ENCODE measurements at places on chromosomes 3 and 15. TPM values are rescaled to one million over a fixed set of nuclear protein-coding genes. Genes with fewer than 3 reads are reported as not detected.

DNA sequence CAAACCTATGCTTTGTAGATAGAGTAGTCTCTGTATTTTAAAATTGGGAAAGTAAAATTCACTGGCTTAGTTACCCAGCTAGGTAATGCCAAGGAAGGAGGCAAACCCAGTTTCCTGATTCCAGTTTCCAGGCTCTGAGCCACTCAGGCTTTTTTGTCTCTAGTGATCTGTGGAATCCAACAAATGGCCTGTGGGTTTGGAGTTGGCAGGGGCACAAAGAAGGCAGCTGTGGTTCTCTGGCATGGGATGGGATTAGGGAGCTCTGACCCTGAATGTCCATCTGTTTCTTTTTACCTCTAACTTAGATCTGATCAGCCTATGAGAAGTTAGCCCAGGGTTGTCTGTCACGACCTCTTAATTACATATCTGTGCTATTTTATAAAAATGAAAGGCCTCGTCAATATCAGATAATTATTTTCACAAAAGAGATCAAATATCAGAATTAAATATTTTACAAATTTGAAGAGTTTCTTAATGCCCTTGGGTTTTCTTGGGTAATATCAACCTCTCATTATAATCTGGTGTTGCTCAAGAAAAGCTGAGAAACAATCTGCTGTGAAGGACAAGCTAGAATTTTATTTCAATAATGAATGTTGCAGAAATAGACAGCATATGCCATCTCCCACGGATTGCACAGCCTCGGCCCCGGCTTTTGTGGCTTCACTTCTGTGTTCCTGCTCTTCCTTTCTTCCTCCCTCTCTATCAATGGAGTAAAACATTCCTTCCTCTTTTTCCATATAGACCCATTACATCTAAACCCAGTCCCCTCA is 63.7 kb upstream of the DAZL start:
- no peak for DNase-seq

DNA sequence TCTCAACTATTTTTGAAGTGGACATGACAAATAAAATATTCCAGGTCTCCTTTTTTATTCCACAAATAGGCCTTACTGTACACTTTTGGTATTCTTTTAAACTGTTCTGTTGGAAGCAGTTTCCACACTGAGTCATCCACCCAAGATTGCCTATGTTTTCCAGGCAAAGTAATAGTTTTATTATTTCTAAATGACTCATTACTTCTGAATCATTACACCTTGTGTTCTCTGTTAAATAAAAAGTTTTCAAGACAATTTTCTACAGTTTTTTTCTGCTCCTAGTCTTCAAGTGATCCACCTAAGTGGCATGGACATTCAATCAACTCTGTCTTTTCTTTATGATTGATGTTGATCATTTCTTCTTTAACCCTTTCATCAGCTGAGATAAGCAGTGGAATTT is 26.5 kb downstream of the PPP2R3A start:
- DNase-seq = no peak

DNA sequence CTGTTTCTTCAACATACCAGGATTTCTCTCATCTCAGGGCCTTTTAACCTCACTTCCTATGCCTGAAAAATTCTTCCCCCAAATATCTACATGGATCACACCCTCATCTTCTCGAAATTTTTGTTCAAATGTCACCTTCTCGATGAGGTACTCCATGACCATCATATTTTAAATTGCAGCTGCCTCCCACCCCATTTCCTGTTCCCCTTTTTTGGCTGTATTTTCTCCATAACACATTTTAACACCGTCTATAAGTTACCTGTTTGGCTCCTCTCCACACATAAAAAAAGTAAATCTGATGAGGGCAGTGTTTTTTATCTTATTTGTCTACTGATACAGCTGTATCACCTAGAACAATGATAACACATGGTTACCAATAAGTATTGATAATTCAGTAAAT is 20.7 kb upstream of the ZBED2 start:
- no peak for DNase-seq

GRCh38 chr3:85387913-85388505 is 429.2 kb downstream of the CADM2 start:
- no peak for DNase-seq

GRCh38 chr3:45841757-45842491 is at the start of gene LZTFL1:
Gene LZTFL1 (minus strand): TSS chr3:45842119. CDS start chr3:45841991, 128 bp downstream.
- peak; percentile 83 for DNase-seq

DNA sequence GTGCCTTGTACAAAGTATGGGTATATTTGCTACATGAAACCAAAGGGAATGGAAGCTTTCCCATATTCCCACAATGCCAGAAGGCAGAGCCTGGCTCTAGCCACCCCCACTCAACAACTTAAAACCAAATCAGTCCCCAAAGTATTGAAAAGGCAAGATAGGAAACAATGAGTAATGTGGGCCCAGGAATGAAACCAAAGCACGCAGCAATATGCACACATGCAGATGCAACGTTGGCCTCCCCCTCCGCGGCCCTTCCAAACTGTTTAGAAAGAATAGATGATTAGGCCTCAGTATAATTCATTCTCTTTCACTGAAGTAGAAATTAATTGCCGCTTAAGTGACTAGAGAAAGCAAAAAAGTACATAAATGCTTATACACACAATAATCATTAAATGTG is 59.1 kb downstream of the THRB start:
- DNase-seq = no peak

DNA sequence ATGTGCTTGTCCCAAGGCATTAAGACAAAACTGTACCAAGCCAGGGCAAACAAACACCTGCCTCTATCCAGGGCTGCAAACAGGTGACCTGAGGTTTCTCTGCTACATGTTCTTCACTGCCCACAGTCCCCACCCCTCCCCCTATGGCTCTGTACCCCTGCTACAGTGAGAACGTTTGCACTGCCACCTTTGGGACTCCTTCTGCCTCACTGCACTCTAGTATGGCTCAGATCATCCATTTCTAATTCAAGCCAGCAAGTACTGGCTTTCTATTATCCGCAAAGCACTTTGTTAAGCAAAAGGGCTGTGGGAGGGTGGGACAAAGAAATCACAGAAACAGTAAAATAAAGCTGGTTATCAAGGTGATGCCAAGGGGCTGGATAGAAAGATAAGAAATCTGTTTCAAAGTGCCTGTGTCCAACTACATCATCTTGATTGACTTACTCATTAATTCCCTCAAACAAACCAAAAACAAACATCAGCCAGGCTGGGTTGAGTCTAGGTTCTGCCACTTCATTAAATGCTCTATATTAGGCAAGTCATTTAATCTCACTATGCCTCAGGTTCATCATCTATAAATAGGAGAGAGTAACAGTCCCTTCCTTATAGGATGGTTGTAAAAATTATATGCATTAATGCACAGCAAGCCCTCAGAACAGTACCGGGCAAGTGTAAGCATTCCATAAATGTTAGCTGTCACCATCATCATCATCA is 95.3 kb downstream of the PDZRN3 start:
- DNase-seq = no peak

DNA sequence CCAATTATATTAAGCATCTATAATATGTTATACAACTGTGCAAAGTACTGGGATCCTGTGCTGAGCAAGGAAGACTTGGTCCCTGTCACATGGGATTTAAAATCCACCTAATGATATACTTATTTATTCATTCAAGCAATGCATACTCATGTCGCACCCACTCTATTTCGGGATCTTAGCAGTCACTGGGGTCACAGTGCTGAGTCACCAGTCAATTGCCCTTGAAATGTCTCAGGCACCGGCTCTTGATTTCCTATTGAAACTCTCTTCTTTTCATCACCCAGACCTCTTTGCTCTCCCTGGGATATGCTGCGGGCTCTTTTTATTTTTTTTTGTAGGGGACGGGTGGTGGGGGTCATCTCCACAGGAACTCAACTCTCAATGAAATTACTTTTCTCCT is 194.5 kb upstream of the GAP43 start:
- DNase-seq = no peak

DNA sequence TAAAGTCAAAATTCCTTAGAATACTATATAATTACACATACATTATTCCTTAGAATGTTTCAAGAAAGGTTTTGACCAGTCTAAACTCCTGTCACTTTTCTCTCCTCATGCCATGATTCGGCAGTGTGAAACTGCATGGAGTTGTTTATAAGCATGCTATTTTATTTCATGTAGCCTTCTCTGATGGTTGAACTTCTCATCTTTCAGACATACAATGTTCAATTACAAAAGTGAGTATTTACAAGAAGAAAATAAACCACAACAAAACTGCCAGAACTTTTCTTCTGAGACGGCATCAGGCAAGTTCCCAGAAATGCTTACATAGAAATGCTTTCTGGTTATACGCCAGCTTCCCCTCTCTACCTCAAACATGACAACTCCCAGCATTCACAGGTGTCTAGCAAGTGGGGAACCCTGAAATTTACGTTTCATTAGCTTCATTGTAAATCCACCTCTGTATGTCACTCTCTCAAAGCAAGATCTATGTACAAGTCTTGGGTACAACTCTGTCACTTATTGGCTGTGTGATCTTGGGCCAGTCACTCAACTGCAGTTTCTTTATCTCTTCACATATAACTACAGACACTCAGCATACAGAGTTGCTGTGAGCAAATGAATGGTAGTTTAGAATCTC is 42.7 kb downstream of the HDGFL3 start:
- no peak for DNase-seq

GRCh38 chr15:67880651-67881182 is 40.9 kb upstream of the RNU6-1 start:
- DNase-seq = no peak

DNA sequence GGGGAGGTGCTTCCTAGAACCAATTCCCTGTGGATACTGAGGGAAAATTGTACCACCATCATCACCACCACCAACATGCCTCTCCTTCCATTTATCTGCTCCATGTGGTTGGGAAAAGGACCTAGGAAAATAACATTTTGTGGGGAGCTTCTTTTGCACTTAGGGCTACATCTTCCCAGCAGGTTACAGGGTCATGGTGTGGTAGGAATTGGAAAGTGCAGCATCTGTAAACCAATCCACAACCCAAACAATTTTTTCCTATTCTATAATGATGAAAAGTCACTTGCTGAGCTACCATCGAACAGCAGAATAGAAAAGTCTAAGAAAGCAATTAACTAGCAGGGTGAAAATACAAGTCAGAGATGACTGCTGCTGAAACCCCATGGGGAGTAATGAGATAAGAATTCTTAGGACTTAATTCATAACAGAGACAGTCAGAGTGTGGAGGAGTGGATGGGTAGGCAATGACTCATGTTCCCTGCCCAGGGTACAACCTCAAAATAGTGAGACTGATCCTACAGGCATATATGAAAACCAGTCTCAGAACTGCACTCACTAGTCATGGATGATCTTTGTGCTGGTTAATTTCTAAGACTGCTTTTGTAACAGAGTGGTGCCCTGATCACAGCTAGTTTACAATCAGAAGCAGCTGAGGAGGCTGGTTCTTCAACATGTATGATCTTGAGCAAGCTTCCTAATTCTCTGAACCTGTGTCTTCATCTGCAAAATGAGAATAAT is 38.1 kb upstream of the LEKR1 start:
- no peak for DNase-seq

- DNase-seq = no peak
These were observed 407.8 kb downstream of the SHQ1 start for GRCh38 chr3:72440491-72440890.

- no peak for DNase-seq
These were observed 51.8 kb downstream of the SERP1 start for GRCh38 chr3:150494411-150494977.

DNA sequence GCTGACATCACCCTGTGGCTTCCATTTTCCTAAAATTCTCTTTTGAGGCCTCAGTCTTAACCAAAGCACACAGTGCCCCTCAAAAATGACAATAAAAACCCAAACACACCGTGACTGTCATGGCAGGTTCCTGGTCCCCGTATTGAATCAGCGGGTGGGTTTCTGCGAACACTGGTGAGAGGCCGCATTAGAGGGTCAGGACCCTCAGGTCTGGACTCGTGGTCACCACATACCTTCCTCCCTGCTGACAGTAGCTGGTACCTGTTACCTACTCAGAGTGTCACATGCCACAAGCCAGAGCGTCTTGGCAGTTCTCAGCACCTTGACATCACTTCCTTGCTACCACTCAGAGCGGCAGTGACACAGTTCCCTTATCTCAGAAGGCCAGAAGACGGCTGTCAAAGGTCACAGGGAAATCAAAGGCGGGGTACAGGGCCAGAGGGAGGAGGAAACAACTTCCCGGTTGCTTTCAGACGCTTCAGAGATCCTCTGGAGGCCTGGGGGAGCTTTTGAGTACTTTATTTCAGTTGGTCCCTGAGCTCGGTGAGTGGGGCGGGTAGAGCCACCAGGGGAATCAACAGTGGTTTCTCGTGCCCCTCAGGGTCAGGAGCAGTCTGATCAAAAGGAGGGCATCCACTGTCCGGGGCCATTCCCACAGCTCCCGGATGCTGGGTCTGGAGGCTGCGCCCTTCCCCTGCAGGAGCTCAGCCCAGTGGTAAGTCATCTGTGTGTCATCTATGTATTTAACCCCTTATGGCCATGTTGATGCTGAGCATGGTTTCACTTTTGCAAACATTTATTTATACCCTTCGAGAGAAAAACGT is at the start of the genes CCR5AS and CCRL2:
Gene CCR5AS (minus strand): TSS at position 279 of the 824 bp plus-strand sequence.
Gene CCRL2 (plus strand): TSS at position 472 of the 824 bp plus-strand sequence. CDS start 821 bp downstream, outside the sequence.
- DNase-seq = no peak

DNA sequence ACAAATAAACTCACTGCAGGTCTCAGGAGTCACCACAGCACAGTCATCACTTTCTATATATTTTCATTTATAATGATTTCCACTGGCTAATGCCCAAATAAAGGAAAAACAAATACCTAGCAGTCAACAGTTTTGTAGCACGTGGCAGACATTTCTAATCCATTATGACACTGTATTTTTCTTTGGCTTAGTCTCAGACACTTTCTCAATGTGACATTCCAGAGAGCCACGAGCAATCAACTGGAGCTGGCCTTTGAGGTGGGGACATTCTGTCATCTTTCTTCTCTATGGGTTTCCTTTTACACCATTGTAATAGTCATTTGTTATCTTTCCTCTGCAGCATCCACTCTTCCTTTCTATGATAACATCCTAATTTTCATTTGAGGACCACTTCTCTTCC is 119.7 kb downstream of the WNT5A start:
- DNase-seq = no peak

GRCh38 chr3:173258697-173259096 is 117.7 kb upstream of the SPATA16 start:
- no peak for DNase-seq

DNA sequence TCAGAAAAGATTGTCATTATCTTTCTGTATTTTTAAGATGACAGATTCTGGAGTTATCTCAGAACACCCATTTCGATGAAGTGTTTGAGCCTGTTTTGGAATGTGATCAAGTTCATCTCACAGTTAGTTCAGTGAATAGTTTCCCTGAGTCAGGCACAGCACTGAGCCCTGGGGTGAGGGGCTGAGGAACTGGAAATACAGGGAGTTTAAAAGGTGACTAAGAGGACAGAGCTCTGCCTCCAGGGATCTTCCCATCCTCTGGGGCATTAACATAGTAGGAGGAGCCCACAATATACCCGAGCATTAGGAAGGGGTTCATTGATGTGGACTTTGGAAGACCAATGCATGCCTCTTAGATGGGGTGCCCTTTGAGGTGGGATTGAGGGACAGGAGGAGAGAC is 355.1 kb downstream of the CLSTN2 start:
- DNase-seq = no peak

- DNase-seq = no peak
These were observed 42.5 kb downstream of the CHCHD6 start for GRCh38 chr3:126746395-126747177.

GRCh38 chr3:194475978-194476377 is 10.8 kb downstream of the ATP13A3 start:
- DNase-seq = no peak

GRCh38 chr15:51499379-51499976 is 123.1 kb downstream of the DMXL2 start:
- no peak for DNase-seq

The ZNF385D gene
- total RNA-seq = 11.2 TPM

The ZNF660 gene
- total RNA-seq = 11.7 TPM

The CPLX3 gene
- not detected for total RNA-seq

The RARB gene
- total RNA-seq = 0.22 TPM

The CCDC39 gene
- 0.34 TPM for total RNA-seq

The COX17 gene
- 45.5 TPM for total RNA-seq

The ADGRG7 gene
- not detected for total RNA-seq

The TRIM42 gene
- not detected for total RNA-seq

Measured in H1 (cell line).